ENCODE measurements at places on chromosomes 4 and X. TPM values are rescaled to one million over a fixed set of nuclear protein-coding genes. Genes with fewer than 3 reads are reported as not detected.

GRCh38 chrX:19578956-19579355, 63.6 kb upstream of the MAP3K15 start:
- DNase-seq = no peak

SATL1 gene
- total RNA-seq = not detected

MAML3 gene
- 2.4 TPM for total RNA-seq

DNA sequence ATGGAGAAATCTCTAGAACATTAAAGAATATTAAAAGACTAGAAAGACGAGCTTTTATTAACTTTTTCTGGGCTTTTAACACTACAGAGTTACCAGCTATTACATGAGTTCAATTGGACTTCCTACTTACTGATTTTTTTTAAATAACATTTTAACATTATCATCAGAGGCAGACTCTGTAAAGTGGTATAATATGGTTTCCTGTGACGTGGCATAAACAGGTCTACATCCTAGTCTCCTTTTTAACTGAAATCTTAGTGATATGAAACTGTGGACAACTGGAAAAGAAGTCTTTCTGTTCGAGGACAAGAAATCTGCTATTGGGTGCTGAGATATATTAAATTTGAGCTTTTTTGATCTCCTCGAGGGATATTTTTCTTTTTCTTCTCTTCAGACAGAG, 48.7 kb upstream of the ABCG2 start:
- no peak for DNase-seq

GRCh38 chrX:2497961-2498780, 2.6 kb downstream of the DHRSX start:
- no peak for DNase-seq

DNA sequence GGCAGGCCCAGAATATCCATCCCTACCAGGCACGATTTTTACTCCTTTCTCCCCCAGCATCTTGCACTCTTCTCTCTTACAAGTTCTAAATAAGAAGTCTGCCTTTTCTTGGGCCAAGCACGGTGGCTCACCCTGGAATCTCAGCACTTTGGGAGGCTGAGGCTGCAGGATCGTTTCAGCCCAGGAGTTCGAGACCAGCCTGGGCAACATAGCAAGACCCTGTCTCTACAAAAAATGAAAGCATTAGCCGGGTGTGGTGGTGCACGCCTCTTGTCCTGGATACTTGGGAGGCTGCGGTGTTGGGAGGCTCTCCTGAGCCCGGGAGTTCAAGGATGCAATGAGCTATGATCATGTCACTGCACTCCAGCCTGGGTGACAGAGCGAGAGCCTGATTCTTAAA, 64.8 kb downstream of the IRF2 start:
- DNase-seq = no peak

DNA sequence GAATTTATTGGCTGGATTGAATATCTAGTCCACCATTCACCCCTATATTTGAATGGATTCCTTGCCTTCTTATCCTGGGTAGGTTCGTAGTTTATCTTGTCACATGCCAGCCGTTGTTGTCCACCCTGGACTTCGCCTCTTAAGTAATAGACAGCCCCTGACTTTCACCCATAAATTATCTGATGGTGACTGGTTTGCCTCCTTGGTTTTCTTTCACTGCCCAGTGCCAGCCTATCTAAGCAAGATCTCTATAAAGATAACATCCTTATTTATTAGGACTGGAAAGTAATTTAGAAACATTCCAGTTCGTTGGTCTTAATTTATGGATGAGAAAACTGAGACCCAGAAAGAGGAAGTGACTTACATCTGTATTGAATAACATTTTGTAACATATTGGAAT, 410.3 kb downstream of the RPA4 start:
- no peak for DNase-seq

- no peak for DNase-seq
Measured at GRCh38 chr4:141410839-141411238, 190.1 kb downstream of the ZNF330 start.

DNA sequence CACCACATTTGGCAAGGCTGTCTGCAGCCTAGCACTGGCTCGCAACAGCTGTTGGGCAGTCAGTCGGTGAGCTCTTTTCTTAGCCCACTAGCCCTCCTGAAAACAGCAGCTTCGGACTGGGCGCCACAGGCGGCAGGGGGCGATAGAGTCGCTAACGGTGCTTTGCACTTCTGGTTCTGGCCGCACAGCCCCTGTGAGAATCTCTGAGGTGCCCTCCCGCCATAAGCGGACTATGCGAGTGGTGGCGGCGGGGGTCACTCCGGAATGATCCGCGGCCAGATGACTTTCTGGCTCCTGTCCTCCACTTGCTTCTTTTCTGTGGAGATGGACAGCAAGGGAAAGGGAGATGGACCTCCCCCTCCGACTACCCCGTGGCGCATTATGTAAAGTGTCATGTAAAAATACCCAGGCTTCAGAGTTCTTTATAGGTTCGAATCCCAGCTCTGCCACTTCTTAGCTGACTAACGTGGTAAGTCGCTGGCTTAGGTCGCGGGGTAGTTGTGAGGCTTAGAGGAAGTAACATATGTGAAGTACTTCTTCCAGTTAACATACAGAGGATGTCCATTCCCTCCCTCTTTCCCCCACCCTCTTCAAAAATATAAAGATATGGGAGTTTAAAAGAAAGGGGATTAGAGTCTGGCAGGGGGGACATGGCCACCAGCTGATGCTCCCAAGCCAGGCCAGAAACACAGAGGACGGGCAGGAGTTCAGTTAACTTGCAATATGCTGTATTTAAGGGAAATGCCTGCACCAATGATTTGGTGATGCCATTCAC, 11.0 kb downstream of the ARHGAP36 start:
- DNase-seq = peak; percentile 41

DNA sequence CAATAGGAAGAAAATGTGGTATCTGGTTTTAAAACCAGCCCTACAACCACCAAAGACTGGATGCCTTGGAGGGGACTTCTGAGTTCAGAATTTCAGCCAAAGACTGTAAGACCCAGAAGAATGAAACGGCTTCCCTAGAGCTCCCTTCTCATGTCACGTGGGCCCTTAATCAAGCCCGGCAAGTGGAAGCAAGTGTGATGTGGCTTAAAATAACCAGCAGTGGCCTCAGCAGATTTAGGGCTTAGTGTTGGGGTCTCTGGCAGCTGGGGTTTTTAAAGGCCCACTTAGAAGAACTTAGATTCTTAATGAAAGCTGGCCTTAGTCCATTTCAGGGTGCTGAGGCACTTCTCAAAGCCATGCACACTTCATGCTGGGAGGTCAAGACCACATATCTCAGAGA, 111.2 kb upstream of the TBC1D9 start:
- DNase-seq = no peak

- DNase-seq = no peak
Measured at GRCh38 chrX:130974323-130974722, 71.3 kb upstream of the ENOX2 start.

GRCh38 chr4:130563185-130563888, 1467.4 kb downstream of the C4orf33 start:
- no peak for DNase-seq

MED12 gene
- 49.2 TPM for total RNA-seq

DNA sequence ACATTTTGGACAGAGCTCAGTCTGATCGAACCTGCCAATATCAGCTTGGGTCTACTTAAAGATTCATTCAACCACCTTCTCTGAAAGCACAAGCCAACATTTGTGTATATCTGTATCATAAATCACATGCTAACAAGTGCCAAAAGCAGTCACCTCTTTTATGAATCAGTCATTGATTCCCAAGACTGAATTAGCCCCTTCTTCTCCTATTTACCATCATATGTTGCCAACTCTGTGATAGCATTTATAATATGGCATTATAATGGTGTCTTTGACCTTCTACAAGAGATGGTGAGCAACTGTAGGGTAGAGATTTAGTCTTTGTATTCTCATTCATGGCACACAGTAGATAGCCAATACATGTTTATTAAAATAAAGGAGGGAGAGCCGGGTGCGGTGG, 61.4 kb downstream of the DDX53 start:
- DNase-seq = no peak

DNA sequence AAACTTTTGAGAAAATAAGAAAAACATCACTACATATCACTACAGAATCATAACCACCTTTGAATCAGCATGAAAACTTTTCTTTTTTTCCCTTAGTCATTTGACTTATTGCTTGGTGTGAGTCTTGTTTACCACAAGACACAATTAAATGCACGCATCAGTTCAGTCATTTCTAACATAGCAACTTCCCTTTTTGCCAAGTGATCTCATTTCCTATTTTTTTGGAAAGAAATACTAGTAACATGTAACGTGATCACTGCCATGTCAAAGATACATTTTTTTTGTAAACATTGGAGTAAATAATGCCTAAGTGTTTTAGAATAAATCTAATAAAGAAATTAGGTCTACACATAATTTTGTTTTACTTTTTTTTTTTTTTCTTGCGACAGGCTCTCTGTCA, 5.1 kb upstream of the CXCL8 start:
- DNase-seq = no peak

DNA sequence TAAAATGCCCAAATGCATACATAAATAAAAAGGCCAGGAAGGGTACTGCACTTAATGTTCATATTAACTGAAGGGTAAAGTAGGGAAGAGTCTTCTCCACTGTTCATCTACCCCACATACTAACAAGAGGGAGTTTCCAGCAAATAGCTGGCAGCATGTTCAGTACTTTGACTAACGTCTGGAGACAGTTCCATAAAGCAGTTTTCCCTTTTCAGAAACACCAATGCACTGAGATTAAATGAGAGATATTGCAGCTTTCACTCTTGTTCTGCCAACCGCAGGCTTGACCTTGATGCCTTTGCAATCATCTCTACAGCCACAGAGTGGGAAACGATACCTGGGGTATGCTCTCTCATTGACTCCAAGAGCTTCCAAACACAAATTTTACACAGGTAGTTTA, 2123.1 kb upstream of the TENM3 start:
- DNase-seq = no peak

GASK1B gene
- total RNA-seq = not detected

GRCh38 chr4:108372681-108373080, 203.9 kb upstream of the LEF1 start:
- peak; percentile 58 for DNase-seq

DNA sequence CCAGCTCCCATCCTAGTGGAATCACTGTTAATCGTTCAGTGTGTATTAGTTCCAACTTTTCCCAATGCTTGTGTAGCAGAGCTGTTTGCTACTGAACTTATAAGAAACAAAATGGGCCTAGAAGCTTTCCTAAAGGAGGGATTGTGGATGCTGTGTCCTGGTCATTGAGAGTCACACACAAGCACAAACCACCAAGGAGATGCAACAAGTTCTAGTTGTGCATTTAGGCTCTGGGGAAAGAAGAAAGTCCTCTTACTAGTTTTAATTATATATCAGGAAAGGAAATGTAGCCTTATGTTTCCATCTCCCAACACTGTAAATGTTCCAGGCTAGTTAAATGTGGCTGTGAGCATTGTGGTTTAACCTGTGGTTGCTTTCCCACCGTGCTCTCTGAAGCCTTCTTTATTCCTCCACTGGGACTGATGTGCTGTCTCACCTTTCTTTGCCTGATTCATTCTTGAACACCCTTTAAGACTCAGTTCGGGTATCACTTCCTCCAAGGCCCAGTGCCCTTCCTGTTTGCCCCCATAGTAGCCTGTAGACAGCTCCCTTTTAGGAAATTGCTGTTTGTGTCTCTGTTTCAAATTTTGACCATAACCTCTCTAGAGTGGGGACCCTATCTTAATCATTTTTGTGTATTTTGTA, 34.3 kb downstream of the ATP10D start:
- DNase-seq = peak; percentile 9

- DNase-seq = no peak
Measured at GRCh38 chr4:163703251-163703650, 208.8 kb downstream of the TMA16 start.

UGT8 gene
- 0.07 TPM for total RNA-seq

DNA sequence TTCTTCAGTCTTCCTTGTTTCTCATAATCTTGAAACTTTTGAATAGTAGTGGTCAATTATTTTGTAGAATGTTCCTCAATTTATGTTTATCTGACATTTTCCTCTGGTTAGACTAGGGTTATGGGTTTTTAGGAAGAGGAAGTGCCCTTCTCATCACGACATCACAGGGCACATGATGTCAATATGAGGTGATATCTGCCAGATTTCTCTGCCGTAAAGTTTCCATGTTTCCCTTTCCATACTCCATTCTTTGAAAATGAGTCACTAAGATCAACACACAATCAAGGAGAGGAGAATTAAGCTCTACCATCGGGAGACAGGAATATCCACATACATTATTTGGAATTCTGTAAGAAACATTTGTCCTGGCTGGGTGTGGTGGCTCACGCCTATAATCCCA, 28.4 kb downstream of the RP2 start:
- DNase-seq = no peak

SORCS2 gene
- 0.05 TPM for total RNA-seq

PAGE2 gene
- not detected for total RNA-seq

All from activated CD8-positive, alpha-beta T cell treated with anti-CD3 and anti-CD28 coated beads for 36 hours (primary cell).